GM23338 (cell line): ENCODE measurements at places on chromosomes 1 and 21. TPM values are rescaled to one million over a fixed set of nuclear protein-coding genes. Genes with fewer than 3 reads are reported as not detected.

DNA sequence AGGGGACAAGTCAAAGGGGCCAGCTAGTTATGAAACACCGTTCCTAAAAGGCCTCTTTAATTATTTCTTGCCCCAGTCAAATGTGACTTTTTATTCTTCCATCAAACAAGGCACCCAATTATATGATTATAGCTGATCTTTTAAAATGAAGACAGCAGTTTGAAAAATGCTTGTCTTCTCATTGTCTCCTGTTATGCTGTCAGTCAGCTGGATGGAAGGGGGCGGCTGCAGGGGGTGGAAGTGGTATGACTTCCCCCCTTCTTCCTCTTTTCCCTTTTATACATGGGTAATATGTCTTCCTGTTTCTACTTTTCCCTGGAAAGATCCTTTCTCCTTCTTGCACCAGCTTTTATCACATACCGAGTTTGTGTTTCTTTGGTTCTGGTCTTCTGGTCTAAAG, 25.8 kb upstream of the KCNA10 start:
- DNase-seq, result no peak
- H3K4me3 ChIP-seq, result no peak overlapping the region
- H3K4me1 ChIP-seq, result no peaks in the 10 kb centered on the region
- H3K36me3 ChIP-seq, result no peaks in the 10 kb centered on the region

UBASH3A gene
- not detected in 2 replicates for total RNA-seq

PROX1 gene
- 0.39 and 0.49 TPM in 2 replicates for total RNA-seq

ITLN2 gene
- 7.0 and 12.8 TPM in 2 replicates for total RNA-seq

- no peak overlapping the region for H3K27ac ChIP-seq
- no peaks in the 10 kb centered on the region for H3K36me3 ChIP-seq
- H3K4me3 ChIP-seq, result no peak overlapping the region
- no peak for DNase-seq
- H3K4me1 ChIP-seq, result peaks cover 9% of the 10 kb centered on the region
- H3K27me3 ChIP-seq, result no peaks in the 10 kb centered on the region
These were observed 273.3 kb downstream of the DISC1 start for GRCh38 chr1:231899713-231900435.

CYP4X1 gene
- total RNA-seq, result 2.2 and 3.6 TPM in 2 replicates

- peaks cover 23% of the 10 kb centered on the region; the same call in 1 of the 2 replicates for H3K36me3 ChIP-seq
- H3K27ac ChIP-seq, result no peak overlapping the region
- H3K27me3 ChIP-seq, result no peaks in the 10 kb centered on the region
- no peak overlapping the region for H3K4me3 ChIP-seq
- no peak for DNase-seq
These were observed 21.5 kb upstream of the PWP2 start for GRCh38 chr21:44085491-44086321.

DNA sequence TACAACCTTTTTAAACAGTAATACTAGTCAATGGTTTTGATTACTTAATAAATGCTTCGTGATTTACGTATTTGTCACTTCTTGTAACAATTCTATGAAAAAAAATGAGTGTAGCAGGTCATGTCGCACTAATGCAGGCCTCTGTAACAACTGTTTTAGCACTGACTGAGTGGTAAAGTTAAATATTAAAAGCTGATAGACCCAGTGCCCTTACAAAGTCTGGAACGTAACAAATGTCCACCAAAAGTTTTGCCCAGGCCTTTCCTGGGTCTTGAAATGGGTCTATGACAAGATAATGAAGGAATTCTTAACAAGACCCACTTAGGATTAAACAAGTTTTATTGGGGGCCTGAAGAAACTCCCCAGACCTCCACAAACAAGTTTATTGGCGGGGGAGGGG, 304.6 kb upstream of the DEPDC1 start:
- H3K27me3 ChIP-seq, result no peaks in the 10 kb centered on the region
- no peaks in the 10 kb centered on the region for H3K4me1 ChIP-seq
- no peak overlapping the region for H3K27ac ChIP-seq
- DNase-seq, result no peak
- H3K4me3 ChIP-seq, result no peak overlapping the region
- H3K36me3 ChIP-seq, result no peaks in the 10 kb centered on the region

SPTA1 gene
- total RNA-seq, result not detected in 2 replicates

- H3K4me3 ChIP-seq, result no peak overlapping the region
- DNase-seq, result no peak
- no peaks in the 10 kb centered on the region for H3K27me3 ChIP-seq
- no peaks in the 10 kb centered on the region for H3K36me3 ChIP-seq
- H3K27ac ChIP-seq, result no peak overlapping the region
These were observed 785 bp downstream of the PGLYRP4 start for GRCh38 chr1:153347856-153348255.

DNA sequence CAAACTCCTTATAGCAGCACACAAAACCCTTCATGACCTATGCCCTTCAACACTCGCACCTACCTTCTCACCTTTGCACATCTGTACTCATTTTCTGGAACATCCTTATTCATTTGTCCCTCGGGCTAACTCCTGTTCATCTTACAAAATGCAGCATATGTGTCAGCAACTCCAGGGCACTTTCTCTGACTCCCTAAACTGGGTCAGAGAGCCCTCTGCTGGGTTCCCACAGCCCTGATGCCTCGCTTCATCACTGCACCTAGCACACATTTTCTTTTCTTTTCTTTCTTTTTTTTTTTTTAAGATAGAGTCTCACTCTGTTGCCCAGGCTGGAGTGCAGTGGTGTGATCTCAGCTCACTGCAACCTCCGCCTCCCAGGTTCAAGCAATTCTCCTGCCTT, 54.0 kb downstream of the RAB3B start:
- no peak for DNase-seq
- no peaks in the 10 kb centered on the region for H3K4me1 ChIP-seq
- H3K27ac ChIP-seq, result no peak overlapping the region
- H3K4me3 ChIP-seq, result no peak overlapping the region
- H3K27me3 ChIP-seq, result no peaks in the 10 kb centered on the region

DNA sequence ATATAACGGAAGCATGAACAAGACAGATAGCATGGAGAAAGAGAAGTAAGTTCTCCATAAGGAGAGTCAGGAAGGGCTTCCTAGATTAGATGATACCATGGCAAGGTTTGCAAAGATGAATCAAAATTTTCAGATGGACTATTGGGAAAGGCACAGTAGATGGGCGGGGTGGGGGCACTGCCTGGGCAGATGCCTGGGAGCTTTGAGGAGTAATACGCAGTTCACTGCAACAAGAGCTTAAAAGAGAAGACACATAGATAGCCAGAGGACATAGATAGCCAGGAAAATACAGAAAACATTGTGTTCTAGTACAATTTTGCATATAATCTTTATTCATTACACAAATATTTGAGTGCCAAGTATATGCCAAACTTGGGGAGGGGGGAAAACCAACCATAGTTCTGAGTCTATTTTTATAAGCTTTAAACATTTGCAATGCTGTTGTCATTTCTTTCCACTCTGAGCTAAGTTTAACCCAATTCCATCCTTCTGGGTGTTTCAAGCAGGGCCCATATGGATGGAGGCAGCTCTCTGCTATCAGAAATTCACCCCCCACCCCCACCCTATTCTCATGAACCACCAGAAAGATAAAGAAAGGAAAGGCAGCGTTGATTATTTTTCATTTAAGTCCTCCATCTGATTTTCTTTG, 120.6 kb downstream of the NUF2 start:
- H3K4me1 ChIP-seq, result peaks cover 21% of the 10 kb centered on the region
- DNase-seq, result no peak
- H3K4me3 ChIP-seq, result no peak overlapping the region
- no peak overlapping the region for H3K27ac ChIP-seq
- H3K36me3 ChIP-seq, result no peaks in the 10 kb centered on the region

HCN3 gene
- 3.5 and 4.9 TPM in 2 replicates for total RNA-seq

DNA sequence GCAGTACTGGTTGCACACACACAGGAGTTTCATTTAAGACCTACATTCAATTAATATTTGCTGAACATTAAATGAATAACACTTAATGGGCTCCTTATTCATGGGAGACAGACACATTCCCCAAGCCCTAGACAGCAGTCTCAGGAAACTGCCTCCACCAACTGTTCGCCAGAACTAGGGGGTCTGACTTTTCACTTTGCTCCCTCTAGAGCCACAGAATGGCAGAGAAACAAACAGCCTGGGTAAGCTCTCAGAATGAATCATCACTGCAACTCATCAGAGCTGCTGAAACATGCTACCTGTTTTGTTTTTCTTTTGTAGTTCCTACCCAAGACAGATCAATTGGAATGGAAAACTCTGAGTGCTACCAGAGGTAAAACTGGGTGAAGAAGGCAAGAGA, 31.7 kb downstream of the ELK4 start:
- no peak overlapping the region for H3K4me3 ChIP-seq
- no peak for DNase-seq
- no peak overlapping the region for H3K27ac ChIP-seq
- H3K4me1 ChIP-seq, result no peaks in the 10 kb centered on the region
- no peaks in the 10 kb centered on the region; the same call in 1 of the 2 replicates for H3K36me3 ChIP-seq
- H3K27me3 ChIP-seq, result no peaks in the 10 kb centered on the region

DNA sequence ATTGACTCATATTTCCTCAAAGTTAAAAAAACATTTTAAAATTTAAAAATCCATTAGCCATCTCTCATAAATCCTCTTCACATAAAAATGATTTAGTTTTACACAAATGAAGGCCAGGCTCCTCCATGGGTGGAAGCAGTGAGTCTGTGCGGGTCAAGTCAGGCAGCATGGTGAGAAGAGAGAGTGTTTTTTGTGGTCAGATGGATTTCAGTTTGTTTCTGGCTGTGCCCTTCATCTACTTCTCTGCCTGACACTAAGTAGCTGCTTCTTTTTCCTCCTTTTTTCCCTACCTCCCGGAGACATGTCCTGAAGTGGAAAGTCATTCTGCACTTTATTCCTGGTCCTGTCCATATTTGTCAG, 10.3 kb downstream of the PLA2G4A start:
- H3K27me3 ChIP-seq, result no peaks in the 10 kb centered on the region
- H3K27ac ChIP-seq, result no peak overlapping the region
- H3K36me3 ChIP-seq, result no peaks in the 10 kb centered on the region
- no peak overlapping the region for H3K4me3 ChIP-seq
- no peaks in the 10 kb centered on the region for H3K4me1 ChIP-seq

DNA sequence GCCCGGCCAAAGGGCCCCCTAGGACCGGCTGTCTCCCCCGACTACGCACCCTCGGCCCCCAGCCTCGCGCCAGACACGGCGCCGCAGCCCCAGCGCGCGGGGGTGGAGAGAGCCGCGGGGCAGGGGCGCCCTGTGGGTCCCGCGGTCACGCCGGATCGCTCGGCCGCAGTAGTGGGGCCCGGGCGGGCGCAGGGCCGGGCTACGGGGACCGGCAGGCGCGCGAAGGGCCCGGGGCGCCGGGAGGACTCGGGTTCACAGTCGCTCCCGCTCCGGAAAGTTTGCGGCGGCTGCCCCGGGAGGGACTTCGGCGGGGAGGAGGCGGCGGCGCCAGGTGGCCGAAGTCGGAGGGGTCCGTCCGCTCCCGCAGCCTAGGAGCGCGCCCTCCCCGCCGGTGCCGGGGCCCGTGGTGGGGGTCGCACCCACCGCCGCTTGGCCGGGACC, 7.1 kb upstream of the ZNF669 start:
- peaks cover 3% of the 10 kb centered on the region for H3K4me1 ChIP-seq
- peak overlapping the region; percentile 83 for H3K4me3 ChIP-seq
- H3K36me3 ChIP-seq, result no peaks in the 10 kb centered on the region
- DNase-seq, result peak; percentile 48
- H3K27me3 ChIP-seq, result peaks cover 45% of the 10 kb centered on the region
- H3K27ac ChIP-seq, result no peak overlapping the region

DNA sequence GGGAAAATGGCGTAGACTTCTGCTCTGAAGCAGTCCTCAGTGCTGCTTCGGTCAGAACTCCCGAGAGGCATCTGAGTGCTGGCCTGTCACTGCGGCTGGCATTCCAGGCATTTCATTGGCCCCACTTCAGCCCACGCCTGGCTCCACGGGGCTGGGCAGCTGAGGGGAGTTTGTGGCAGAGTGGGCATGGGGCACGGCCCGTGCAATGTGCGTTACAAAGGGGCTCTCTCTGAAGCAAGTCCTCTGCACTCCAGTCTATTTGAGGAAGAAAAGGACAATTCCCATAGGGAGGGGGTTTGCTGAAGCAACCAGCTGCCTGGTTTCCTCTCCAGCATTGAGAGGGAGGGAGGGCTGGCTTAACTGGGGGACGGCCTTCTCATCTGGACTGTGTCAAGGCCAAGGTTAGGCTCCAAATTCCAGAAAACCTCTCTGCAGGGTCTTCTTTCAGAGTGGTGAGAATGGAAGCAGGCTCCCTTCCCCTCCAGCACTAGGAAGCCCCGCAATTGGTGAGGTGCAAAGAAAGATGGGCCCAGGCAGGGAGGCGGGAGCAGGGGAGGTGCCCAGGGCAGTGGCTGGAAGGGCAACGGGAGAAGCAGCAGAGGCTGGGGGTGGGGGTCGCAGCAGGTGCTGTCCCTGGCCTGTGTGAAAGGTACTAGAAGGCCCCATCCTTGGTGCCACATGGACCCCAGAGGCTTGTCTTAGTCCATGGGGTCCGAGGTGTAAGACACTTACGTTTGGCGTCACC, 21.1 kb upstream of the GPR157 start:
- no peaks in the 10 kb centered on the region for H3K4me1 ChIP-seq
- H3K36me3 ChIP-seq, result peaks cover 6% of the 10 kb centered on the region; the same call in 1 of the 2 replicates
- no peak for DNase-seq

- H3K27ac ChIP-seq, result no peak overlapping the region
- DNase-seq, result no peak
These were observed 28.9 kb downstream of the ERI3 start for GRCh38 chr1:44326024-44326701.

CELA2A gene
- total RNA-seq, result not detected in 2 replicates

DNA sequence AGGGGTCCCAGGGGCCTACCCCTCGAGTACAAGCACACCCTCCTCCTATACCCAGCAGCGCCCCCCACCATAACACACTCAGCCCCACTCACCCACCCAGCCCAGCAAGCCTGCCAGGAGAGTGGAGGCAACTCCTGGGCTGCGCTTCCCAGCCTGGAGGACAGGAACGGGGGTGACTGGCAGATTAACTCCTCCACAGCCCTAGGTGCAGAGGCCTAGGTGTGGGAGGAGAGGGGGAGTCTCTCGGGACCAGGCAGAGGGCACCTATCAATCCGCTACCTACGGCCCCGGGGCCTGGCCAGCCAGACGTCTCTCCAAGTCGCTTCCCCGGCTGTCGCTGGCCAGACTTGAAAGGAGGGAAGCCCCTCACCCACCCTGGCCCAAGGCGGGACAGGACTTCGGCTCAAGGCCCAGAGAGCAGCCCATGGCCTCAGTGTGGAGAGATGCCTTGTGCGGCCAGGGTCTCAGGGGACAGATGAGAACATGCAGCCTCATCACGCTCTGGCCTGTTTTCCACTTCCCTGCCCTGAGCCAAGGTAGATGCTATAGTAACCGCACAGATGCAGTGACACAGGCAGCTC, 24.9 kb downstream of the MATN1 start:
- no peaks in the 10 kb centered on the region for H3K27me3 ChIP-seq
- H3K4me1 ChIP-seq, result no peaks in the 10 kb centered on the region
- no peak for DNase-seq

DNA sequence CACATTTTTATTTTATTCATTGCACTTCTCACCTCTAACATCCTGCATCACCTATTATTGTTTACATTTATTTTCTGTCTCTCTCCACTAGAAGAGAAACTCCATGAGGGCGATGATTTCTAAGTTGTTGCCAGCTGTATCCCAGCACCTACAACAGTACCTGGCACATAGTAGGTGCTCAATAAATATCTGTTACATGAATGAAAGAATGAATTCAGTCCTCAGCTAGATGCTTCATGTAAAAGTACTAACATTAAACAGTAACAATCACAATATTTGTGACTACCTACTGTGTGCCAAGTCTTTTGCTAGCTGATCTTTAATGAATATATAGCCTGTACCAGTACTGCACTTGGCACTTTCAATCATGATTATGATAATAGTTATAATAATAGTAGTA, 3.0 kb downstream of the TAS1R2 start:
- no peak for DNase-seq
- H3K27me3 ChIP-seq, result no peaks in the 10 kb centered on the region
- no peaks in the 10 kb centered on the region for H3K36me3 ChIP-seq
- no peak overlapping the region for H3K27ac ChIP-seq
